Astrocyte (in vitro differentiated cells and primary cell): ENCODE measurements at places on chromosomes 1 and 21. TPM values are rescaled to one million over a fixed set of nuclear protein-coding genes. Genes with fewer than 3 reads are reported as not detected.
A peak's percentile ranks its signal among the peaks of the same experiment; 100 is the strongest.

GRCh38 chr1:14724678-14725077, 126.2 kb downstream of the KAZN start:
- peak; percentile 52 for DNase-seq
- H3K27me3 ChIP-seq, result no peaks in the 10 kb centered on the region
- no peak overlapping the region for H3K27ac ChIP-seq

GRCh38 chr1:164759979-164760469, 201.0 kb downstream of the PBX1 start:
- H3K4me3 ChIP-seq, result no peak overlapping the region
- H3K27ac ChIP-seq, result no peak overlapping the region
- no peak for DNase-seq
- no peaks in the 10 kb centered on the region for H3K36me3 ChIP-seq
- peaks cover 11% of the 10 kb centered on the region for H3K4me1 ChIP-seq
- H3K27me3 ChIP-seq, result no peaks in the 10 kb centered on the region

- DNase-seq, result no peak
- no peaks in the 10 kb centered on the region for H3K36me3 ChIP-seq
- no peaks in the 10 kb centered on the region for H3K27me3 ChIP-seq
- no peak overlapping the region for H3K27ac ChIP-seq
- H3K4me1 ChIP-seq, result peaks cover 19% of the 10 kb centered on the region
These were observed 29.4 kb downstream of the VAV3 start for GRCh38 chr1:107935396-107936064.

The RORC gene
- total RNA-seq, result not detected in 2 replicates

- peaks cover 18% of the 10 kb centered on the region for H3K4me1 ChIP-seq
- no peak overlapping the region for H3K27ac ChIP-seq
- no peaks in the 10 kb centered on the region for H3K27me3 ChIP-seq
- no peak for DNase-seq
- no peak overlapping the region for H3K4me3 ChIP-seq
These were observed 70.3 kb downstream of the VPS26C start for GRCh38 chr21:37196847-37197246.

The NUP210L gene
- 0.07 TPM in 1 of 2 replicates, not detected in the other for total RNA-seq

DNA sequence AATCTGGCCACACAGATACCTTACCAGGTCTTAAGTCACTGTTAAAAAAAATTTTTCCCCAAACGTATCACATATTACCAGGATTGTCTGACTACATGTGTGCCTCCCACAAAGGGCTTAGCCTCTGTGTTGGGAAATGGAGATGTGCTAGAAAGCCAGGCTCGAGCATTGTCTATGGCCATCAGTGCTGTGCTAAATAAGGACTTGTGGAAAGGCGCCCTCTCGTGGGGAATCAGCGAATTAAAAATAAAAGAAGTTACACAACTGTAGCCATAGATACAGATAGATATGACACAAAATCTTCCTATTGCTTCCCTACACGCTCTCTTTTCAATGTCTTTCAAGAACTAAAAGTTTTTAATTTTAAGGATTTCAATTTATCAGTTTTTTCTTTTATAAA, 47.5 kb upstream of the CRNN start:
- DNase-seq, result peak; percentile 20
- H3K27ac ChIP-seq, result no peak overlapping the region
- H3K4me3 ChIP-seq, result no peak overlapping the region

DNA sequence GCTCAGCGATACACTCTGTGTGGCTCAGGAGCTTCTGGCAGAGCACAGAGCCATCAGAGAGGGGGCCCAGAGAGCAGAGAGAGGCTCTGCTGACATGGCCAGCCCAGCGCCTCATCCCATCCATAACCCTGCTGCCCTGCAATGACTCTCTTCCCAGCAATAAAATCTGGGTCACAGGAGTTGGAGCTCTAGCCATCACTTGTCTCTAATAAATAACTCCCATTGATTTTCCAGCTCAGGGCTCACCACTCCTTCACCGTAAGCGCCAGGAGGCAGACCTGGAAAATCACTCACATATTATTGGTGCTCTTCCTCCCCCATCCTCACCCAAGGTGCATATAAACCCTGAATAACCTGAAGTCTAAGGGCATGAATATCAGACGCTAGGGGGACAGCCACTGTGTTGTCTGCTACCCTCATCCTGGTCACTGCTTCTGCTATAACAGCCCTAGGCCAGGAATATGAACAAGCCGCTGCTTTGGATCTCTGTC, at the start of gene APCS:
TSS of gene APCS (plus strand) at position 366 of the 491 bp plus-strand sequence. CDS start at position 462, 96 bp downstream.
- no peak within 1 kb of the TSS for H3K27ac ChIP-seq
- H3K4me1 ChIP-seq, result no peaks in the 10 kb centered on the region
- DNase-seq, result no peak
- H3K4me3 ChIP-seq, result no peak within 1 kb of the TSS

GRCh38 chr1:16226490-16227179, 10.3 kb downstream of the CPLANE2 start:
- H3K36me3 ChIP-seq, result no peaks in the 10 kb centered on the region
- peaks cover 25% of the 10 kb centered on the region for H3K27me3 ChIP-seq

The KCNJ9 gene
- total RNA-seq, result not detected in 2 replicates

The MIXL1 gene
- total RNA-seq, result 0.16 TPM in 1 of 2 replicates, not detected in the other
